DMS153 (cell line): ENCODE measurements at places on chromosomes 12 and 14.

GRCh38 chr12:77060883-77061240 lies 4.5 kb downstream of the E2F7 start:
- no peak for DNase-seq

DNA sequence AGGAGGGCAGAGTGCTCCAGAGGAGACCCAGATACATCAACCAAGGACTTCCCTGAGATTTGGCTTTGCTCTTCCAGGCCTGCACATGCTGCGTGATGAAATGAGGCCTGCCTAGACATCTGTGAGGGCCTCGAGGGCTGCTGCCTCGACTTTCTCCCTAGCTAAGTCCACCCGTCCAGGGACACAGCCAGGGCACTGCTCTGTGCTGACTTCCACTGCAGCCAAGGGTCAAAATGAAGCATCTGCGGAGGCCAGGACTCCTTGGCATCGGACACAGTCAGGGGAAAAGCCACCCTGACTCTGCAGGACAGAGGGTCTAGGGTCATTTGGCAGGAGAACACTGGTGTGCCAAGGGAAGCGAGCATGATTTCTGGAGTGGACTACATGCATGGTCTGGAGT lies 10.7 kb downstream of the SLC25A47 start:
- DNase-seq = no peak

DNA sequence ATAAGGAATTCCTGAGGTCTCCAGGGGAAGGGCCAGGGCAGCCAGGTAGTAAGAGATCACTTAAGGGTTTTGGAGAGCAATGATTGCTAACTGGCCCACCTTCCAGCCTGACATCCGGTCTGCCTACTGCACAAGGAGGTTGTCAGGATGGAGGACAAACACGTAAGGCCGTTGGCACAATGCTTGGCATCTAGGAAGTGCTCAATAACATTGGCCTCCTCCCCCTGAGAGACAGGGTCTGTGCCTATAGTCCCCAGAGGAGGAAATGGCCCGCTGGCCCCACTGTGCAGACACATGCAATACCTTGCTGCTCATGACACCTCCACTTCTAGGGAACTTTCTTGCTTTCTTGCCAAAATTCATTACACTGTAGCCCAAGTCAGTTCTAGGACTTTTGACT lies 73.2 kb downstream of the NTF3 start:
- DNase-seq = no peak

DNA sequence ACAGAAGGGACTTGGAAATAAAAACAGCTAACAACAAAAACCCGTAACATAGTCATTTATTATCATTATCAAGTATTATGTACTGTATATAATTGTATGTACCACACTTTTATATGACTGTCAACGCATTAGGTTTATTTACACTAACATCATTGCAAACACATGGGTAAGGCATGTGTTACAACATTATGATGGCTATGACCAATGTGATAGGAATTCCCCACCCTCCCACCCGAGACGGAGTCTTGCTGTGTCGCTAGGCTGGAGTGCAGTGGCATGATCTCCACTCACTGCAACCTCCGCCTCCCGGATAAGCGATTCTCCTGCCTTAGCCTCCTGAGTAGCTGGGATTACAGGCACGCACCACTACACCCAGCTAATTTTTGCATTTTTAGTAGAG lies 82.6 kb downstream of the ERC1 start:
- DNase-seq = no peak

- DNase-seq = no peak
Measured at GRCh38 chr12:105083551-105084105, 630 bp downstream of the ALDH1L2 start.
